SHP77 treated with DMSO at 0.1 percent for 48 hours (cell line): ENCODE measurements at places on chromosomes 13 and 19.
A peak's percentile ranks its signal among the peaks of the same experiment; 100 is the strongest.

- DNase-seq, result no peak
Measured at GRCh38 chr19:51029718-51030117, 3.3 kb upstream of the KLK11 start.

- DNase-seq, result no peak
Measured at GRCh38 chr19:38737921-38738737, 6.1 kb downstream of the CAPN12 start.

- DNase-seq, result no peak
Measured at GRCh38 chr19:38970664-38971532, 4.6 kb downstream of the FBXO17 start.

- DNase-seq, result peak; percentile 90
Measured at GRCh38 chr19:41415154-41415571, 12.0 kb downstream of the B3GNT8 start.

GRCh38 chr19:30694156-30694755 is 322.1 kb downstream of the ZNF536 start:
- DNase-seq, result no peak
